ENCODE measurements at places on chromosomes 5 and 9. TPM values are rescaled to one million over a fixed set of nuclear protein-coding genes. Genes with fewer than 3 reads are reported as not detected.

DNA sequence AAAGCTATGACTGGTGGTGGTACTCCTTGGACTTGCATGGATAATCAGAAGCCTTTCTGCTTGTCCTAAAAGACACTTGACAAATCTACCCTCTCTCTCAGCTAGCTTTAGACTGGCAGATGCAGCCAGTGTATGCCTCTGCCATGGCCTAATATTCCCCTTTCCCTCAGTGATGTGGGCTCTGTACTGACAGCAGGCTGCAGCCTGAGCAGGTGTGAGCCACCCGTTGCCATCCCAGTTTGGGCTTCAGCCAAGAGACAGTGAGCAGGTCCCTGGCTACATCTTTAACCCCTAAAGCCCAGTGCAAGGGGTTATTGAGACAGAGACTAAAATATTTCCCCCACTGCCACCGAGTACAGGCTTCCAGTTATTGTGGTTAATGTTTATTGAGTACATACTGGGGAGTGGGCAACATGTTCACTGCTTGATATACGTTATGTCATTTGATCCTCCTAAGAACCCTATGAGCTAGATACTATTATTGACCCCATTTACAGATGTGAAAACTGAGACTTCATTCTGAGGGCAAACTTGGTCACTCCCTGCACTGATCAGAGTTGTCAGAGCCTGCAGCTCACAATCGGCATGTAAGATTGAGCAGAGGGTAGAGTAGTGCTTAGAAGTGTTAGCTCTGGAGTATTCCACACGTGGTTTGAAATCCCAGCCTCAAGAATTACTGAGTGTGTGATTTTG, 254.2 kb downstream of the ARHGAP26 start:
- H3K27ac ChIP-seq = no peak overlapping the region
- DNase-seq = no peak
- H3K36me3 ChIP-seq = peaks cover 3% of the 10 kb centered on the region
- peaks cover 79% of the 10 kb centered on the region for H3K4me1 ChIP-seq
- H3K27me3 ChIP-seq = no peaks in the 10 kb centered on the region

DNA sequence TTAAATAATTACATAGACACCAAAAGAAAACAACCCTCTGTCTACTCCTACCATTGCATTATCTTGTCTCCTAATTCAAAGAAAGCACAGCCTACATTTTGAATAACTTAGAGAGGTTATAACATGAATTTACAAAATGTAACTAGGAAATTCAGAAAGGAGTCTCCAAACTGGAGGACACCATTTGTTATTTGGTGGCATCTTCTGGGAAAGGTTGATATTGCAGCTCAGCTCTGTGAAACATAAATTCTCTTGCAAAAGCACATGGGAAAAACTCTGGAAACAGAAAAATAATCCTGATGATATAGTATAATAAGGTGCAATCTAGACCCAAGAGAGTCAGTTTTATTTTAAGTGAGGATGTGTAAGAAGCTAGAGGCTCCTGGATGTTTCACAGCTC, 215.3 kb downstream of the MLLT3 start:
- H3K36me3 ChIP-seq = peaks cover 1% of the 10 kb centered on the region
- H3K27ac ChIP-seq = no peak overlapping the region

DNA sequence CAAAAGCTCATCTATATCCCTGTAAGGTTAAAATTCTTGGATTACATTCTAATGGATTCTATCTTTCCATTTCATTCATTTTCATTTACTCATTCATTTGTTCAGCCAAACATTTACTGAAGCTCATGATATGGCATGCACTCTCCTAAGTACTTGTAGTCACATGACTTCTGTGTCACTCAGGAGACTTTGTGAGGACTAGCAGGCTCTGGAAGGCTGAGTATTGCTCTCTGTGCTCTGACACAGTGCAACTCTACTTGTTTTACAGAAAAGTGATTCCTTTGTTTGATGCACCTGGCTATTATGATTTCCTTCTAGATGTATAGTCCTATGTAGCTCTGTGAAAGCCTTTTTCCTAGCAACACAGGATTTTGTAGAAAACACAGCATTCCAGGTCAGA, 53.0 kb downstream of the YIPF5 start:
- H3K4me1 ChIP-seq = no peaks in the 10 kb centered on the region
- no peak overlapping the region for H3K27ac ChIP-seq
- H3K36me3 ChIP-seq = no peaks in the 10 kb centered on the region
- no peaks in the 10 kb centered on the region for H3K27me3 ChIP-seq
- no peak for DNase-seq

DNA sequence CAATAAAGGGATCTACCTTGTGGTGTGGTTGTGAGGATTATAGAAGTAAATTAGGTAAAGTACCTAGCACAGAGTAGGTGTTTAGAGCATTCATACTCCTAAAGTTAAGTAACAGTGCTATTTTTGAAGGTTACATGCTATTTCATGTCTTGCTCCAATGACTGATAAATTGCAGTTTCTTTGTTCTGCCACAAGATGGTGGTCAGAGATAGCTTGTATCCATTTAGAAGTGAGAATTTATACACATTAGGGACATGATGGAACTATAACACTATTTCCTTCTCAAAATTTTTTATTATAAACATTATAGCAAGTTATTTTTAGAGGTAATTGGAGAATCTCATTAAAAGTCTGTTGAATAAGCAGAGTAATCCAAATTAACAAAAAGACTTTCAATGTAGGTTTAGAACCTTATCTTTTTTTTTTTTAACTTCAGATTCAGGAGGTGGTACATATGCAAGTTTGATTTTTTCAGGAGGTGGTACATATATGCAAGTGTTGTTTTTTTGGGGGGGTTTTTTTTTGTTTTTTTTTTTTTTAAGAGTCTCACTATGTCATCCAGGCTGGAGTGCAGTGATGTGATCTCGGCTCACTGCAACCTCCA, 17.1 kb downstream of the MTREX start:
- peaks cover 14% of the 10 kb centered on the region for H3K4me1 ChIP-seq
- peak overlapping the region; percentile 81 for H3K27ac ChIP-seq
- DNase-seq = peak; percentile 8
- H3K27me3 ChIP-seq = no peaks in the 10 kb centered on the region
- no peak overlapping the region for H3K4me3 ChIP-seq

DNA sequence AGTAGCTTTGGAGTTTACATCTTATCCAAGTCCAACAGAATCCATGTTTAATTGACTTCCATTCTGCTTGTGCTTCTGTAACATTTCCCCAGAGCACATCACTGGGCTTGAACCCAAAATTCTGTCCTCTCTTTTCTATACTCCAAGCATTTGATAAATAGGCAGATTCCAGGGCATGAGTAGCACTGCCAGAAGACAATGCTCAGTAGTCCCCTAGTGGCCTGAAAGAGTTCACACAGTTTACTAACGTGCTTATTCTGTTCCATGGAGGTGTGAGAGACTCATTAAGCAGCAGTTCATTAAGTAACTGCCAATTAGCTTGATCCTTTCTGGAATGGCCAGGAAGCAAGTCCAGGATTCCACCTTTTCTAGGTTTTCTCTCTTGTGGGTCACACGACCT, 9.4 kb upstream of the GABRA6 start:
- H3K27me3 ChIP-seq = no peaks in the 10 kb centered on the region
- H3K36me3 ChIP-seq = no peaks in the 10 kb centered on the region
- H3K4me1 ChIP-seq = no peaks in the 10 kb centered on the region
- no peak for DNase-seq
- no peak overlapping the region for H3K27ac ChIP-seq

DNA sequence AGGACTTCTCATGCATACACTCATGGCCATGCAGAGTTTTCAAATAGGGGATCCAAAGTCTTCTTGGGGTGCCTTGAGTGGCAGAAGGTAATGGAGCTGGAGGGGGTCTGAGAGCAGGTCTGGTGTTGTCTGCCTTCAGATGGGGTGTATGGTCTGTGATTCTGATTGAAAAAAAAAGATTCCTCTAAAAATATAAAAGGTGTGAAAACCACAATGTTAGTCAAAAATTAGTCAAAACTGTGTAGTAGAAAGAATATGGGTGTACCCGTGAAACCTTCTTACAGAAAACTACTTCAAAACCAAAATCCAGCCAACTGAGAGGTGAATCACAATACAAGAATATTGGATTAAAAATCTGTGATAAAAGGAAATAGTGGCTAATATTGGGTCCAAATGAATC, 20.1 kb downstream of the DOCK2 start:
- DNase-seq = peak; percentile 12
- H3K4me1 ChIP-seq = peaks cover 60% of the 10 kb centered on the region
- peaks cover 37% of the 10 kb centered on the region for H3K36me3 ChIP-seq

DNA sequence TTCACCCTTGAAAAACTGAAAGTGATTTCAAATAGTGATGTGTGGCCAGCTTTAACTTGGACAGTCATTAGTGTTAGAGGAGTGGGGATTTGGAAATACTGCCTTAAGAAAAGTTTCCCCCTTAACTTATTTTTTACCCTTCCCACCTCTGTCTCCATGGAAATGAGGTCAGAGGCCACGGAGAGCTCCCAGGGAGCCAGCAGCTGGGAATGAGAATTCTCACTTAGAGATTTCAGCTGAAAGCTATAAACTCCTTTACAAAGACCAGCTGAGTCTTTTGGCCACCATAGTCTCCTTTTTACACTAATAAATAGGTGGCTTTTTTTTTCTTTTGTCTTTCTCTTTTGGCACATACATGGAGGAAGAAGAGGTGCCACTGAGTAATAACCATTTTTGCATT, 45.7 kb upstream of the PIK3R1 start:
- no peaks in the 10 kb centered on the region for H3K36me3 ChIP-seq
- no peak overlapping the region for H3K27ac ChIP-seq
- no peak for DNase-seq
- no peak overlapping the region for H3K4me3 ChIP-seq
- no peaks in the 10 kb centered on the region for H3K4me1 ChIP-seq

DNA sequence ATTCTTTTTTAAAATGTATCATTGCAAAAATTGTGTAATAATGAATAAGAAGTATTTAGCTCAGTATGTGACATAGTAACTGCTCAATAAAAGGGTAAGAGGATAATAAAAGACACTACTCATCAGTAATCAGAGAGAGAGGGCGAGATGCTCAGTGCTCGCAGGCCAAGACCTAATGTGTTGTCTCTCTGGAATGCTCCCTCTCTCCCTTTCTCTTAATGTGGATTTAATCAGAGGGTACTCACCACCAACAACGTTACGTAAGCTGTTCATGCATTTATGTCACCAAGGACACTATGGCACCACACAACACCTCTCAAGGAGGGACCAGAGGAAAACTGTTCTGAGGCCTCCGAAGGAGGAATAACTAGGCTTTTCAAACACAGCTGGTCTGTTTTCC, 42.5 kb downstream of the WHRN start:
- no peaks in the 10 kb centered on the region for H3K27me3 ChIP-seq
- H3K4me1 ChIP-seq = no peaks in the 10 kb centered on the region
- H3K4me3 ChIP-seq = no peak overlapping the region
- DNase-seq = no peak
- H3K27ac ChIP-seq = no peak overlapping the region

- H3K27me3 ChIP-seq = no peaks in the 10 kb centered on the region
- H3K36me3 ChIP-seq = no peaks in the 10 kb centered on the region
- no peak overlapping the region for H3K4me3 ChIP-seq
These were observed 99.0 kb upstream of the SLC1A3 start for GRCh38 chr5:36507332-36507952.

DNA sequence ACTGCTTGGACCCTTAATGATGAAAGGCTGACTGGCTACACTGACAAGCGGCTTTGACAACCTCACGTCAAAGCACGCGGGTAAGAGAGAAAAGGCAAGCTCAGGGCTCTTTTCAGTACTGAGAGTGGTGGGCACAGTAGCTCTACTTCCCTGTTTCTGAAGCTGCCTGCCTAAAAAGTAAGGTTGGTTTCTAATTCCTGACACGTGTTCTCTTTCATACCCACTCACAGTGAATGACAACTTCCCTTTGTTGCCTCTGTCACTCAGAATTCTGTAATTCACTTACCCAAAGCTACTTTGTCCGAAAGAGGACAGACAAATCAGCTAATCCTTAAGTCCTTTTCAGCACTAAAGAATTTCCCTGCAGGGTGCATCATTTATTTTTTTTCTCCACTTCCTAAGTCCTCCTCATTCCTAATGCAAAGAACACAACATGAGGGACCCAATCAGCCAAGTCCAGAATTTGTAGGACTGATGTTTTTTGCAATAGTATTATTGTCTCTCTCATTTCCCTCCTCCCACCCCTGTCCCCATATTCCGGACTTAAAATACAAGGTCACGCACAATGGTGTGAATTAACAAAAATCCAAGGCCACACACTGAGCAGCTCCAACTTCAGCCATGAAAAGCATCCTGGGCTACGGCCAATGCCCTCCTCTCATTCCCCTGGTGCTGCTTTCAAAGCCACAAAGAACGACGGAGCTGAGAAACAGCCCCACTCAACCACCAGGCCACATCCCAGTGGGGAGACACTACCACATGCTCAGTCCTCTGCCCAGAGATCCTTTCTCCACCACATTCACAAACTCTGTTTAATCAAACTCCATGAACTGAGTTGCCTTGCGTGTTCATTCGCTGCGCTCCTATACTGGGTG, 221.0 kb downstream of the TSSK1B start:
- no peak overlapping the region for H3K4me3 ChIP-seq
- DNase-seq = no peak
- no peaks in the 10 kb centered on the region for H3K27me3 ChIP-seq

GRCh38 chr5:138386290-138386689, 33.8 kb downstream of the KDM3B start:
- peaks cover 6% of the 10 kb centered on the region for H3K36me3 ChIP-seq
- no peak for DNase-seq
- no peak overlapping the region for H3K4me3 ChIP-seq
- no peaks in the 10 kb centered on the region for H3K4me1 ChIP-seq
- H3K27me3 ChIP-seq = no peaks in the 10 kb centered on the region
- H3K27ac ChIP-seq = no peak overlapping the region

DNA sequence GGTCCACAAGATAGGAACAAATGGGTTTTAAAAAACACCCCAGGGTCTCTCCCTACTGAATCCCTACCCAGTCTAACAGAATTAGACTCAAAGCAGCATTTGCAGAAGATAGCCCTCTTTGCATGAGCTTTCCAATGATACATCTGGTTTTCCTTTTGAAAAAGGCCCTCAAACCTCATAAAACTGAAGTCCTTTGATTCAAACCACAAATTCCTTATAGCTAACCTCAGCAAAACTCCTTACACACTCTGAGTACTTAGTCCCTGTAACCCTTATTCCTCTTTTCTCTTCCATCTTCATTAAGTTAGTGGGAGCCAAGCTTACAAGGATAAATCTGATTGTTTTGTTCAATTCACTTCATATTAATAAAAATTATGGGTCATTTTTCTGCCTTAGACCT, 90.5 kb upstream of the TNC start:
- peaks cover 46% of the 10 kb centered on the region for H3K27me3 ChIP-seq
- H3K4me1 ChIP-seq = peaks cover 59% of the 10 kb centered on the region
- H3K27ac ChIP-seq = peak overlapping the region; percentile 2
- DNase-seq = no peak
- H3K36me3 ChIP-seq = no peaks in the 10 kb centered on the region

Gene GDA
- not detected for total RNA-seq

Gene BSPRY
- 14.3 TPM for total RNA-seq

Gene HOMER1
- 7.3 TPM for total RNA-seq

Gene TAF11L6
- total RNA-seq = not detected

Gene ANKRD18A
- total RNA-seq = 8.4 TPM
